ENCODE measurements at places on chromosomes 16 and 17. TPM values are rescaled to one million over a fixed set of nuclear protein-coding genes. Genes with fewer than 3 reads are reported as not detected.

DNA sequence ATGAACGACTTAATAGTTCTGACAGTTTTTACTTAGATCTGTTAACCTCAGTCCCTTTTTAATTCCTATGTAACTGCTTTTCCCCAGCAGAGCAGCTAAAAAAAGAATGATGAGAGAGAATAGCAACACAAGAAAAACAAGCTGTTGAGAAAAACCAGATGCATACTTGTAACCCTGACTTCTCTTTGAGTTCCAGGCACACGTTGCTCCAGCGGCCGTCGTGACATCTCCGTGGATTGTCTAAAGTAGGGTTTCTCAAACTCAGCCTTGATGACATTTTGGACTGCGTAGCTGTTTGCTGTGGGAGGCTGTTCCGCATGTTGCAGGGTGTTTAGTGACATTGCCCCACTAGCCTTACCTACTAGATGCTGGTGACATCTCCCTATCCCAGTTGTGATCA lies 324.0 kb downstream of the SNX29 start:
- DNase-seq = no peak

MT1M gene
- total RNA-seq = not detected

GRCh38 chr16:83856792-83857191 lies 42.1 kb upstream of the MLYCD start:
- no peak for DNase-seq

DNA sequence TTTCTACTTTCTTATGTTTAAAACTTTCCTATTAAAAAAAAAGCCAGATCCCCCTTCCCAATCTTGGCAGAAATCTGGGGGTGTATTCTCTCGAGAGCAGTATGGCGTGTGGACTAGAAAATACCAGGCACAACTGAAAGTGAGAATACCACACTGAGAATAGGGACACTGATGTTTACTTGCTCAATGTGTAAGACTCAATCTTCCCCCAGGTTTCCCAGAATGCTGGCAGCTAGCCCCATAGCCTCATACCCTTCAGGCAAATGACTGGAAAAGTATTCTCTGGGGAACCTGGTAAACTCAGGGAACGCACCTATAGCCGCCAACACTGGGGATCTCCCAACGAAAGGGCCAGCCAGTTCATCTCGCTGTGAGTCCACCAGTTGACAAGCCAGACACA lies 15.3 kb downstream of the ZZEF1 start:
- no peak for DNase-seq

- DNase-seq = no peak
These were observed 25.0 kb downstream of the STAT3 start for GRCh38 chr17:42363231-42363630.

Data from activated naive CD4-positive, alpha-beta T cell treated with anti-CD3 and anti-CD28 coated beads, Interleukin-2, amount 50 U/mL, for 72 hours (primary cell).